ENCODE measurements at places on chromosomes 3 and 15. TPM values are rescaled to one million over a fixed set of nuclear protein-coding genes. Genes with fewer than 3 reads are reported as not detected.

The FGD5 gene
- not detected for total RNA-seq

The TMEM207 gene
- total RNA-seq = not detected

The HTR3E gene
- not detected for total RNA-seq

The IGSF11 gene
- not detected for total RNA-seq

The INKA1 gene
- 10.0 TPM for total RNA-seq

The MBNL1 gene
- total RNA-seq = 489 TPM

The NOX5 gene
- total RNA-seq = 0.09 TPM

The CSTA gene
- total RNA-seq = not detected

The GRM2 gene
- total RNA-seq = 0.58 TPM

All from activated B cell treated with CpG ODN at 0.5 μM for 24 hours (primary cell).